ENCODE measurements at places on chromosomes 7 and 10. TPM values are rescaled to one million over a fixed set of nuclear protein-coding genes. Genes with fewer than 3 reads are reported as not detected.

CTAGE15 gene
- 0.21 TPM for polyA plus RNA-seq

CPA2 gene
- 0.63 TPM for polyA plus RNA-seq

BAIAP2L1 gene
- 14.9 TPM for polyA plus RNA-seq

STK31 gene
- 0.80 TPM for polyA plus RNA-seq

FAM25A gene
- not detected for polyA plus RNA-seq

PDE6C gene
- 0.67 TPM for polyA plus RNA-seq

NANOS1 gene
- polyA plus RNA-seq = 3.5 TPM

SPDYE2 gene
- polyA plus RNA-seq = 10.7 TPM

PRKAR2B gene
- polyA plus RNA-seq = 41.8 TPM

DCLRE1C gene
- 11.9 TPM for polyA plus RNA-seq

KLHL7 gene
- 49.5 TPM for polyA plus RNA-seq

BUD23 gene
- polyA plus RNA-seq = 78.3 TPM

TUBB8 gene
- 1.4 TPM for polyA plus RNA-seq

TACC2 gene
- polyA plus RNA-seq = 52.9 TPM

HK1 gene
- polyA plus RNA-seq = 38.0 TPM

GRCh38 chr7:80630608-80631405 lies 7.6 kb upstream of the CD36 start:
- DNase-seq = no peak

DNA sequence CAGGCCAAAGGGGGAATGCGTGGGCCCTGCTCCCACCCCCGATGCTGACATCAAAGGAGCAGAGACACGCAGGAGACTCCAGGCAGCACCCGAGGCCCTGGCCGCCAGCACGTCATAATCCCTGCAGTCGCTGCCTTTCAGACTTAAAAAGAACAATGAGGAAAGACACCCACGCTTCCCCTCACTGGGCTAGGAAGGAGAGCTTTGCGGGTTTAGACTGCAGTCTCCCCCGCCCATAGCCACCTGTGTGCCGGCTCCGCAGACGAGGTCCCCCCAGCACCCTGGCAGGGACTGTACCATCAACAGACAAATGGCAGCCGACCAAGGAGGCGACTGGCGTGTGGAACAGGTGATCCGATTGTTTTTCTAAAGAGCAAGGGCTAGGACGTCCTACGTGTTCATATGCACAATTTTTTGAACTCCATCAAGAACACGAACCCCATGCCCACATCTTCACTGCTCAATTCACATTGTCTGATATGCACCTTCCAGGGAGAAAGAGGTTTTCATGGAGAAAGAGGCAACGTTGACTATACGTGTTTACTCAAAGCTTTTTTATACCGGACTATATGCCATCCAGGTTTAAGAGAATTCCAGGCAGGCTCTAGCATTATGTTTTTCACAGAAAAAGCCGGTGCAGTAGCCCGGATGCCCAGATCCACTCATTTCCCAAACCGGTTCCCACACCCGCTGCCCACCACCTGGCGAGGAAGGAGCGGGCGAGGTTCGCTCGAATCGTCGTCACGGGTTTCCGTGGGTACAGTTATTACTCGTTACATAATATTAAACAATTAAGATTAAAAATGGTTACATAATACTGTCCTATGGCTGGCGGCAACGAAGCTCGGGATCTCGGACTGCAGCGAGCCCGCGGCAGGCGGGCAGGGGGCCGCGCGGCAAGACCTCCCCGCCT lies 1.1 kb downstream of the GRB10 start:
- DNase-seq = no peak

DNA sequence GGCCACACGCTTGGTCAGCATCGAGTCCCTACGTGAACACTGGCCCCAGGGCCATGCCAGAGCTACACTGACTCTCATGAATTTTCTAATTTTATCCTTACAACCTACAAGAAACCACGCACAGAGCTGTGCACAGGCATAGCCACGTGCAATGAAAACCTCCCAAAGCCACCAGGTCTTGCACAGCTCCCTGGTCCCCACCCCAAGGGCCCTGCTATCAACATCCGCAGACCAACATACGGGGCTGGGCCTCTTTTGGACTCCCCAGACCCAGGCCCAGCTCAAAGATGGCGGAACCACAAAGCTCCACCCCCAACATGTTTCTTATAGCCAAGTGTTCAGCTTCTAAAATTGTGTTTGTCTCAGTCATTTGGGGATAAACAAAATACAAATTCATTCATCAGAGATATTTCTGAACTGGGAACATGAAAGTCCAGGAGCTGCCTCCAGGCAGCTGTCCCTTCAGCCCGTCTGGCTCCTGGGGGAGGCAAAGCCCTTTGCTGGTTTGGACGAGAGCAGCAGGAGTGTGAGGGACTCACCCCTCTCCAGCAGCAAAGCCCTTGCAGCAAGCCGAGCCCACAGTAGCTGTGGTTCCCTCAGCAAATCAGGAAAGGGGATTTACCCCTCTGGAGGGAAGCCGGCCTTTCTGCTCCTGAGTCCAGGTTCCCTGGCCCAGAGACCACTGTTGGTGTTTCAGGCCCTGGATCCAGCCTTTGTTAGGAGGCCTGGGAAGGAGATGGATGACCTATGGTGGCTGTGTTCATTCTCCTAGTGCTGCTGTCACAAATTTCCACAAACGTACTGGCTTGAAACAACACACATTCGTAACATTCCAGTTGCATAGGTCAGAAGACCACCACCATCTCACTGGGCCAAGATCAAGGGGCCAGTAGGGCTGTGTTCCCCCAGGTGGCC lies 75.1 kb downstream of the OAT start:
- DNase-seq = no peak

GRCh38 chr10:65348637-65349036 lies 1577.2 kb upstream of the LRRTM3 start:
- no peak for DNase-seq

DNA sequence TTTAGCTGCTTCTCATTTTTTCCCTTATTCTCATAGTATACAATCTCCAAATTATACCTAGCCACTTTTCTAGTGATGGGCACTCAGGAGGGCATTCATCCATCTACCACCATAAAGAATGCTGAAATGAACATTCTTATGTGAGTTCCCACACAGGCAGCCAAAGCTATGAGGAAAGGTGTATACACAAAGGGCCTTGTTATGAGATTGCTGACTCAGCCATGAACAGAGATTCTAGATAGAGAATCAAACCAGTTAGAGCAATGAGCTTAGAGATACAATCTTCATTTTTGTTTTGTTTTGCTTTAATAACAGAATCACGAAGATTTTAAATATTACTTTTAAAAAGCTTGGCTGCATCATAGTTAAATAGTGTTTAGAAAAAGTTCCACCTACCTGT lies 54.8 kb upstream of the TNKS2 start:
- DNase-seq = no peak

DNA sequence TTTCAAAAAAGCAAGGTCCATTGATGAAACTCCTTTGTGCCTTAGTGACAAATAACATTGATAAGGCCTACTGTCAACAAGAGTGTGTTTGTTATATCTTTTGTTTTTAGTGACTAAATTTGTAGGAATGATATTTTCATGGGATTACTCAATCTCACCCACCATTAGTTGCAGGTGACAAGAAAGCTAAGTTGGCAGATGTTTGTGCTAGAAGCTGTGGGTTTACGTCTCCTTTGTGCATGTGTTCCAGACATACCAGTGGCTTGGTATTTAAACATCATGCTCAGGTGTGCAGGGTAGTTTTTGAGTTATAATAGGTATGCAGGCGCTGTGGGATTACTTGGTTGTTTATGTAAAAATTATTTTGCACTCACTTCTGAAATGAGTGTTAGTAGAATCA lies 178.6 kb downstream of the ANKRD30A start:
- DNase-seq = no peak

GRCh38 chr10:99329554-99330346 lies 594 bp downstream of the CNNM1 start:
- DNase-seq = no peak

DNA sequence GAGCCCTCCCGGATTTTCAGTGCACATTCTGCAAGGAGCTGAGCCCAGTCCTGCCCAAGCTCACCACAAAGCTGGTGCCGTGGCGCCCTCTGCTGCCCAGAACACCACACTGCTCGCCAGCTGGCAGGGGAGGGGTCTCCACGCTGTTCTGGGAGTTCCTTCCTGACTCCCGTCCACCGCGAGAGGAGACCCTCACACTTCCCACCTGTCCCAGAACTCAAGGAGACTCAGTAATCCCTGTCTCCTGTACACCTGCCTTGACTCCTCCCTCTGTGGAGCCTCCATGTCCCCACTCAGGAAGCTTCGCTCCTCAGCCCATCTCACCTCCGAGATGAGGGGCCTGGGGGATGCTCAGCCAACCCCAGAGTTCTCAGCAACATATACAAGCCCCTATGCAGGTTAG lies 11.3 kb downstream of the C10orf105 start:
- DNase-seq = no peak

DNA sequence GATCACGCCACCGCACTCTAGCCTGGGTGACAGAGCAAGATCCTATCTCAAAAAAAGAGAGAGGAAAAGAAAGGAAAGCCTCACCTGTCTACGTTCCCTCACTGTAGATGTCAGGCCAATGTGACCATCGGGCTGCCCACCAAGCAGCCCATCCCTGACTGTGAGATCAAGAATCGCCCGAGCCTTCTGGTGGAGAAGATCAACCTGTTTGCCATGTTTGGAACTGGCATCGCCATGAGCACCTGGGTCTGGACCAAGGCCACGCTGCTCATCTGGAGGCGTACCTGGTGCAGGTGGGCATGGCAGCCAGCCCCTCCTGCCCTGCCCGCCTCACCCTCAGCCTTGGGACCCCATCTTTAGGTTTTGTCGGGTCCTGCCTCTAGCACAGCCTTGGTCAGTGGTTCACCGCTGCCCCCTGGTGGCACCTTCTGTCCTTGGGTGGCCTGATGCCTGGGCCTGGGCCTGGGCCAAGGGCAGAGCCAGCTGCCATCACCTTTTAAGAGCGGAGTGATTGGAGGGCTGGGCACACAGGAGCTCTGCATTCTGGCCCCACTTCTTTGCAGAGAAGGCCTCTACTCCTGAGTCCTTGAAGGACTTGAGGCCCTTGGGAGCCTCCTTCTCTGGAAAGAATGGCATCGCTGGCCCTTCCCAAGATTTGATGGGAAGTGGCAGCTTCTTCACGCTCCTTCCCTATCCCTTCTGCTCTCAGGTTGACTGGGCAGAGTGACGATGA lies 14.4 kb upstream of the AHCYL2 start:
- no peak for DNase-seq

DNA sequence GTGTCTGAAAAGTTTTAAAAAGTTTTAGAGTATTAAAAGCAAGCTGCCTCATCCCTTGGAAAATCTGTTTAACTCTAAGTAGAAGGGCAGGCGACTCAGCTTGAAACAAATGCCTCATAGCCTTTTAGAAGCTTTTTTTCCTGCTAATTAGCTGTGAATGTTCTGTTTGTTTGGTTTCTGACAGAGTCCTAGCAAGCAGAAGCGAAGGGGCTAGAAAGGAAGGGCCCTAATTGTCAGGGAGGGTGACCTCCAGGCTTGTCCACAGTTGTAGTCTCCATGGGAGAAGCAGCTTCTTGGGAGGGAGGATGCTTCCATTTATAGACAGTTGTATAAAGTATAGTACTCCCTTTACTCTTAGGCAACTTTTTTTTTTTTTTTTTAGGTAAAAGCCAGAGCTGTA lies 90.9 kb downstream of the DNAJC1 start:
- no peak for DNase-seq

DNA sequence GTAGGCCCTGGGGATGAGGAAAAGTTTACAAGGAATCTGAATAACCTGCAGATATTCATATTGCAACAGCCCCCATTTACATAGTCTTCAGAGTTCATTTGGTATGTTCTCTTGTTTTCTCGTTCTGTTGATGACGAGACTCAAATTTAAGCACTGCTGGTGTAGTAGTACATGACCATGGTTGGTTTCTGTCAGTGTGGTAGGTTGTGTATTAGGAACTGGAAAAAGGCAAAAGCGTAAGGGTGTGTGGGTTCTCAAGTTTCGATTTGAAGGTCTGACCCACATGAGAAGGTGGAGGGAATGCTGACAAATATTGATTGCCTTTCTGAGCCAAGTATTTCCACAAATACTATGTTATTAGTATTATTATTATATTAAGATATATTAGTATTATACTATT lies 151.7 kb downstream of the AUTS2 start:
- DNase-seq = no peak

- no peak for DNase-seq
Measured at GRCh38 chr7:1562116-1562515, 6.1 kb upstream of the TMEM184A start.

DNA sequence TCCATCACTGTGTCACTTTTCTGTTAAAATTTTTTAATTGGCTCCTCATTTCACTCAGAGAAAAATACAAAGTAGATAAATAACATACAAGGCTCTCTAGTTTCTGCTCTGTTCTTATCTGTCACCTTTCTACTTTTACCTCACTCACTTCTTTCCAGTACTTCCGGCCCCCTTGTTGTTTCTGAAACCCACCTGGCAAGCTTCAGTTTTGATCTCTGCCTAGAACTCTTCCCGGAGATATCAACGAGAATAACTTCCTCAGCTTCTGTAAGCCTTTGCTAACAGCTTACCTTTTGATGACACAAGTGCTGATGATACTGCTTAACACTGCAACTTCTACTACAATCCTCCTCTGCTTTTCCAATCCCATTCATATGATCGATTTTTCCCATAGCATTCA lies 566.2 kb downstream of the PCDH15 start:
- DNase-seq = no peak

DNA sequence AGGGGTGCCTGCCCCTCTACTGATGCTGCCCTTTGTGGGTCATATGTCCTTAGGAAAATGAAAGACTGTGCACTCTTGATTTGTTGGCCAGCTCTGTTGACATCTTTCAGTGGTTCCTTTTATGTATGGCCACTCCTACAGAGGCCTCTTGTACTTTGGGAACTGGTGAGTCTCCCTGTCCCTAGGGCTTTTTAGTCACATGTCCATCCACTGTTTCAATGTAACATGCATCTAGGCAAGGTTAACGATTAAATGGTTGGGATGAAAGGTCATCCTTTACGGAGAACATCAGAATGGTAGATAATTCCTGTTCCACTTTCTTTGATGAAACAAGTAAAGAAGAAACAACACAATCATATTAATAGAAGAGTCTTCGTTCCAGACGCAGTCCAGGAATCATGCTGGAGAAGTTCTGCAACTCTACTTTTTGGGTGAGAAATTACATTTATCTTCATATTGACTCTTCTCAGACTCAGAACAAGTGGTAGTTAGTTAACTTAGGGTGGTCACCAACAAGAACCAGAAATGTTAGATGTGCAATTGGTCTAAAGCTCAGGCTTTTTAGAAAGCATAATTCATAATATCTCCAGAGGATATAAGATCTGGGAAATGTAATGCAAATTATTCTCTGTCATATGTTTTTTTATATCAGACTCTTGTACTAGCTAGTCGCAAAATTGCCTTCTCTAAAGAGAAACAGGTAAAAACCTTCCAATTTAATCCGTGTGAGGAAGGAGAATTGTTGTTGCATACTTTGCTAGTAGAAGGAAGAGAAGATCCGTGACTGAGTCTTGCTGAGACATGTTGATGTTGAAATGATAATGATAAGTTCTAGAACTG lies at the start of gene ABCC2:
ABCC2 (plus strand) TSS at position 194 of the 840 bp plus-strand sequence; CDS start at position 399, 205 bp downstream.
- DNase-seq = no peak

Measured in left renal pelvis (tissue), 4 donors.